Natural killer cell (primary cell): ENCODE measurements at places on chromosomes 4 and X. TPM values are rescaled to one million over a fixed set of nuclear protein-coding genes. Genes with fewer than 3 reads are reported as not detected.

The CNGA1 gene
- not detected for total RNA-seq

The OFD1 gene
- 74.9 TPM for total RNA-seq

The STOX2 gene
- total RNA-seq, result not detected

DNA sequence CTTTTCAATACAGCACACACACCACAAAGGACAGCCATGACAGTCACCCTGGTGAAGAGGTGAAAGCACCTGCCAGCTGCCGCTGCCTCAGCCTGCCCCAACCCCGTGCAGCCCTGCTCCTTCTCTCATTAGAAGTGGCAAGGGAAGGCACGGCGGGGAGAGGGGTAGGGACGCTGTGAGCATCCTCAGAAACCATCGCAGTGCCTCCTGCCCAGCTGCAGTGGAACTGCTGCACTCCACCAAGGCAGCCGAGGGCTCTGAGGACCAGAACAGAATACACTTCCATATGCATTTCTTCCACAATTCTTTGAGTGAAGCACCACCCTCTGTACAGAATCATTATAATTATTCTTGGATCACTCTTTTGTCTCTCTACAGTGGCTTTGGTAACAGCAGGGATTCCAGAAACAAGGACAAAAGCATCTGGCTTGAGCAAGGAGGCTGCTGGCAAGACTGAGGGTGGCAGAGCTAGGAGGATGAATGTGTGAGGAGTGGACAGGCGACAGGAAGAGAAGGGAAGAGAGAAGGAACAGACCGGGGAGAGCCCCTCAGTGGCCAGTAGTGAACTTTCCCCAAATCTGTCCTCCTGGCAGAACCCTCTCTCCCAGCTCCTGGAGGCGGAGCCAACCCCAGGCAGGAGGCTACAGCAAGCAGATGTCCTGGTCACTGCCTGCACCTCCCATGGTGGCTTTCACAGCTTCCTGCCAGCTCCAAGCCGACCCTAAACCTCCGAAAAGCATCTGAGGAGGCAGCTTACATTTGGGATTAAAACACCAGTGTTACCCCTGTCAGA lies 73.2 kb downstream of the MTNR1A start:
- H3K4me3 ChIP-seq, result no peak overlapping the region
- no peaks in the 10 kb centered on the region for H3K27me3 ChIP-seq
- H3K36me3 ChIP-seq, result no peaks in the 10 kb centered on the region
- no peak overlapping the region for H3K27ac ChIP-seq
- H3K4me1 ChIP-seq, result no peaks in the 10 kb centered on the region

- no peaks in the 10 kb centered on the region for H3K4me1 ChIP-seq
- no peaks in the 10 kb centered on the region for H3K27me3 ChIP-seq
- H3K27ac ChIP-seq, result no peak overlapping the region
These were observed 216.5 kb downstream of the CBR4 start for GRCh38 chr4:168793542-168793941.

- no peaks in the 10 kb centered on the region for H3K4me1 ChIP-seq
- no peaks in the 10 kb centered on the region for H3K36me3 ChIP-seq
- H3K27me3 ChIP-seq, result no peaks in the 10 kb centered on the region
These were observed 242.5 kb upstream of the PRPS2 start for GRCh38 chrX:12548746-12549145.

DNA sequence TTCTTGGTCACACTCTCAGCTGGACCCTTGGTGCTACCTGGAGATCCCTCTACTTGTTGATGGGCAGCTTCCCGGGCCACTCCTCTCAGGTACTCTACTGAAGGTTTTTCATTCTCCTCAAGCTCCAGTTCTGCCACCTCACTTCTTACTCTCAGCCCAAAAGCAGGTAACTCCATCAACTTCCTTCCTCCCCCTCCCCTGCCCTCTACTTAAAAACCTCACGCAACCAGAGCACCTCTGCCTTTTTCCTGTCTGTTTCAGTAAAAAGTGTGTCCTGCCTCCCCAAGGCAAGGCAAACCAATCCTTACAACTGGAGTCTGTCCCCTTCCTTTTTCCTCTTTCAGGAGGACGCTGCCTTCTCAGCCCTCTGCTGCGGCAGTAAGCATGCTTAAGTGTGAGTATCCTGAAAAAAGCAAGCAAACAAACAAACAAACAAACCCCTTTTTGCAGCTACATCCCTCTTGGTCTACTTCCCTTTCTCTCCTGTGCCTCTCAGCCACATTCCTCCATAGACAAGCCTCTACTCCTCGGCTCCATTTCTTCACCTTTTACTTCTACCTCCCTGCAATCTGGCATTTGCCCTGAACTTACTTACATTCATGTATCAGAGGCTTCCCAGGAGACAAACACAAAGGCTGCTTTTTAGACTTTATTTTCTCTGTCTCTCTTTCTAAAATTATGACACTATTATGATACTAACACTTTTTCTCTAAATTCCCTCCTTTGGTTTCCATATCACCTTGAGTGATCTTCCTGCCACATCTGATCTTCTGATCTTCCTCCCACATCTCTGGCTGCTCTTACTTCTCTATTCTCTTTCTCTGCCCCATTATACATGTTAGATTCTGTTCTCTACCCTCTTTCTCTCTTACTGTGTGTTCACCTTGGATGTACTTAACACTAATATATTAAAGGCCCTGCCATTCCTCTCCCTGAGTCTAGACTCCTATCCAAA lies 5.4 kb downstream of the ALPK1 start:
- no peaks in the 10 kb centered on the region for H3K36me3 ChIP-seq
- H3K27ac ChIP-seq, result no peak overlapping the region
- H3K4me3 ChIP-seq, result no peak overlapping the region
- DNase-seq, result peak; percentile 61
- H3K4me1 ChIP-seq, result peaks cover 10% of the 10 kb centered on the region

DNA sequence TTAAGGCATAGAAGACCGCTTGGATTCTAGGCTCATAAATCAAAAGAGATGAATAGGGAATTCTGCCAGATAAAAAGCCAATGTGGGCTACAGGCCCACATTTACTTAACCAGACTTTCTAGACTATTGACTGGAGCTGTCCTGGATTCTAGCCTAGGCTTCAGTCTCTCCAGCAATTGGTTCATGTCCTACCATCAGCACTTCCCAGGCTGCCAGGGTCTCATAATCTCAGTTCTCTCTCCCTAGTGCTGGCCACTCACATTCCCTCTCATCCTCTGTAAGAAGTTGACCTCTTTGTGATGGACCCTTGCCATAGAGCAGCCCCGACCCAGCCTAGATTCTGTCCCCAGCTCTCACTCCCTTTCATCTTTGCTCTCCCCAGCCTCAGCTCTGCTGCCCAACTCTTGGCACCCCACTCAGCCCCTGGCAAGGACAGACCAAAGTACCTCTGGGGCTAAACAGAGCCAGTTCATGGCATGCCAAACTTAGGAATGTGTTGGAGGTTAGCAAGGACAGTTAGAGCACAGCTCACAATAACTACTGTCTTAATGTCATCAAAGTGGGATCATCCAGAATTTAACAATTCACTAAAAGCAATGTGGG lies 396.2 kb downstream of the INPP4B start:
- no peak overlapping the region for H3K4me3 ChIP-seq
- no peak overlapping the region for H3K27ac ChIP-seq
- no peaks in the 10 kb centered on the region for H3K27me3 ChIP-seq

GRCh38 chr4:82360298-82361177 lies 13.3 kb downstream of the HNRNPD start:
- no peak overlapping the region for H3K4me3 ChIP-seq
- peak; percentile 61 for DNase-seq
- no peaks in the 10 kb centered on the region for H3K27me3 ChIP-seq
- peak overlapping the region; percentile 21 for H3K27ac ChIP-seq
- peaks cover 22% of the 10 kb centered on the region for H3K4me1 ChIP-seq

GRCh38 chr4:102608190-102608589 lies 107.0 kb downstream of the NFKB1 start:
- peaks cover 21% of the 10 kb centered on the region for H3K4me1 ChIP-seq
- DNase-seq, result no peak
- H3K36me3 ChIP-seq, result peaks cover 82% of the 10 kb centered on the region
- H3K27me3 ChIP-seq, result no peaks in the 10 kb centered on the region

- no peak overlapping the region for H3K4me3 ChIP-seq
- H3K4me1 ChIP-seq, result no peaks in the 10 kb centered on the region
- H3K27ac ChIP-seq, result no peak overlapping the region
These were observed 28.9 kb downstream of the ATP2B3 start for GRCh38 chrX:153546386-153546785.
